Stimulated activated CD4-positive, alpha-beta T cell treated with anti-CD3 and anti-CD28 coated beads, Interleukin-15, amount 100 ng/mL, for 24 hours (primary cell): ENCODE measurements at places on chromosomes 7 and 10.

DNA sequence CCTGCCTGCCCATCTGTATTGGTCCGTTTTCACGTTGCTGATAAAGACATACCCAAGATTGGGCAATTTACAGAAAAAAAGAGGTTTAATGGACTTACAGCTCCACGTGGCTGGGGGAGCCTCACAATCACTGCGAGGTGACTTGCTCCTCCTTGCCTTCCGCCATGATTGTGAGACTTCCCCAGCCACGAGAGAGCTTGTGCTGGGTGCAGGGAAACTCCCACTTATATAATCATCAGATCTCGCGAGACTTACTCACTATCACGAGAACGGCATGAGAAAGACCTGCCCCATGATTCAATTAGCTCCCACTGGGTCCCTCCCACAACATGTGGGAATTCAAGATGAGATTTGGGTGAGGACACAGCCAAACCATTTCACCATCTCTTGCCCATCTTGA, 111.8 kb downstream of the MYL10 start:
- no peak for DNase-seq

DNA sequence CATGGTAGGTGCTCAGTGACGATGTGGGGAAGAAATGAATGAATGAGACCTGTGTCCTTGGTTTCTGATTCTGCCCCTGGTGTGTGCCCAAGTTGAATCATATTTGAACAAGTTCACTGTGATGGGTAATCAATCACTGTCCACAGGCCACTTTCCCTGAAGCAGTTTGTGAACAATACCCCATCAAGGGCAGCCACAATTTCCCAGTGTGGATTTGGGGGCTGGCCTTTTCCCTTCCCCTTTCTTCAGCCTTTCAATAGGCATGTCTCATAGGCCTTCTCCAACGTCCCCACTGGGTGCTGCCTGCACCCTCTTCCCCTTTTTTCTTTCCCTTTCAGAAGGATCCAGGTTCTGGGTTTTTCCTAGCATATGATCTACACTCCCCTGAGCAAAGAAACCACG, 64.7 kb downstream of the CREB5 start:
- no peak for DNase-seq

DNA sequence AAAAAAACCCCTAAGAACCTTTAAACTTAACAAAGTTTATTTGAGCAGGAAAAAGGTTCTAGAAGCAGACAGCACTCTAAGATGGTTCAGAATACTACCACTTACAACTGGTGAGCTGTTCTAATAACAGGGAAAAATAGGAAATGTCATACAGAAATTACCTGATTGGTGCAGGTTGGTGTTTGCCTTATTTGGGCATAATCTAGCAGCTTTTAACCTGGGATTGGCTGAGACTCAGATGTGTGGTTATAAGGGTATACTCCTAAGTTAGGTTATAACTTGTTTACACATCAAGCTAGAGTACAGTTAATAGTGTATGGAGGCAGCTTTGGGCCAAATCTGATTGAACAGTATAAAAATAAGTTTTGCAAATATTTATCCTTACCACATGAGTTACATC, 59.8 kb downstream of the MAPK8 start:
- DNase-seq, result no peak

GRCh38 chr10:97770255-97770654, 1.5 kb downstream of the SFRP5 start:
- no peak for DNase-seq

- DNase-seq, result no peak
These were observed 7.1 kb downstream of the FKBP14 start for GRCh38 chr7:30019387-30019786.

- peak; percentile 59 for DNase-seq
These were observed 73.6 kb downstream of the AHCYL2 start for GRCh38 chr7:129298268-129298893.

GRCh38 chr10:59967079-59967478, 60.7 kb upstream of the CCDC6 start:
- no peak for DNase-seq

GRCh38 chr7:142968229-142968628, 6.1 kb upstream of the KEL start:
- no peak for DNase-seq

DNA sequence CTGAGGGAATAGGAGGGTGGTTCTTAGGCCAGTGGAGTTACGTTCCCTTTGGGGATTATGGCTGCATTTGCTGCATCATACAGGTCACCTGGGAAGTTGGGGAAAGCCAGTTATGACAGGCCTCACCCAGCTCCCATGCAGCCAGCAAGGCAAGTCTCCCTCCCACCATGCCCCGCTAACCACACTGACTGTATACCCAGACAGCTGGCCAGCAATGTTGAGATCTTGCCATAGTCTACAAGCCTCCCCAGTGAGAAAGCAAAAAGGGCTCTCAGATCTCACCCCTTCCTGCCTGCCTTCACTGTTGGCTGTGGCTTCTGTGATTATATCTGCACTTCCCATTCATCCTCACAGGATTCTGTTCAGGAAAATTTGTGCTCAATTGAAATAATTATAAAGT, 133.3 kb upstream of the HGF start:
- no peak for DNase-seq

DNA sequence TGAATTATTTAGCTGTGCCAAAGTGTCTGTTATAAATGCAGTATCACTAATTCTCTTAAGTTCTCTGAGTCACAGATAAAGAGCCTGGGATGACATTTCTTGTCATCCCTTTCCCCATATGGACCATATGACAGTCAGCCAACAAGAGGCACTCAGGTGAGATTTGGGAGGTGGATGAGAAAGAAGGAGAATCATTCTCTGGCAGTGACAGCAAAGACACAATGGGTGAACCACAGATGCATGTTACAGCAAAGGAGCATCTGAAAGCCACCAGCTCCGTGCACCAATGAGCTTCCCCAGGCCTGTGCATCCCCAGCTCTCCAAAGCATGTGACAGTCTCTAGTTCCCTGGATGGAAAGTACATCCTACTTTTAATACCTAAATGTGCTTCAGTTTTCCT, 10.8 kb downstream of the GIMAP6 start:
- no peak for DNase-seq

- DNase-seq, result no peak
These were observed 148.2 kb downstream of the KCND2 start for GRCh38 chr7:120421151-120421651.

DNA sequence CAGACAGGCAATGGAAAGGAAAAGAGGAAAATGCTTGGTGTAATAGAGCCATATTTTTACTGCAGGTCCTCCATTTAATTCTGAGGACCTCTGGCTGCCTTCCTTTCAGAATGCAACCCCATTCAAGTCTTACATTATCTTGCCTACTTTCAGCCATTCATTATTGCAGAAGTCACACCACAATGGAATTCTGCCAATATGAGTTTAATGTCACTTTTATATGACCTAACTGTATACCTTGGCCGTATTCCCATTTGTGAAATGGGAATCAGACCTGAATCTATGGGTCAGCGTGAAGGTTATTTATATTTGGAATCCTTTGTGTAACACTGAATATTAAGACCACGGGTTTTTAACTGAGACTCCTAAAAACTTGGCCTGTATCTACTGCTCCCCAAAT, 241.7 kb upstream of the AOAH start:
- DNase-seq, result no peak

- no peak for DNase-seq
These were observed 60.9 kb downstream of the MAD1L1 start for GRCh38 chr7:2171855-2172254.

DNA sequence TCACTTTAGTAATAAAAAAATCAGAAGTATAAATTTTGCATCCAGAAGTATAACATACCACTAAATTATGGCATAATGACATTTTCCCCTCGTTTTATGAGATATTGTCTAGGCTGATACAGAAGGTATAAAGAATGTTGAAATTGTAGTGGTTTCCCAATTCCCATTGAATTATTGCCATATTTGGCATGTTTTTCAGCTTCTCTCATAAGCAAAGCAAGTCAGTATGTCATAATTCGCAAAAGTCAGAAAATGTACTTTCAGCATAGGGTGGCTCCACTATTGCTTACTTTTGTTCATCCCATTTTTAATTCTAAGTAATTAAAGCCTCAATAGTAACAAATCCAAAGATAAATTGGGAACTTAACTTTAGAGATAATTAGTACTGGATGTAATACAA, 19.7 kb upstream of the PTPRZ1 start:
- no peak for DNase-seq

DNA sequence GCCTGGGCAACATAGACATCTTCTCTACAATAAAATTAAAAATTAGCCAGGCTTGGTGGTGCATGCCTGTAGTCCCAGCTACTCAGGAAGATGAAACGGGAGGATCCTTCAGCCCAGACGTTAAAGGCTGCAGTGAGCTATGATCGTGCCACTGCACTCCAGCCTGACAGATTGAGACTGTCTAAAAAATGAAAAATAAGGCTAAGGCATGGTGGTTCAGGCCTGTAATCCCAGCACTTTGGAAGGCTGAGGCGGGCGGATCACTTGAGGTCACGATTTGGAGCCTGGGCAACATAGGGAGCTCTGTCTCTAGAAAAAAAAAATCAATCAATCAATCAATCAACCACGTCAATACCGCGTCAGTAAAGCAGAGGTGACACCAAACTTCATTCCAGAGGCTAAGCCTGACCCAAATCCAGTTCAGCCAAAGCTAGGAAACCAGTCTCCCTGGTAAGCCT, 31.1 kb downstream of the MRPS24 start:
- no peak for DNase-seq

- no peak for DNase-seq
These were observed 5.3 kb downstream of the FBH1 start for GRCh38 chr10:5895365-5895764.

DNA sequence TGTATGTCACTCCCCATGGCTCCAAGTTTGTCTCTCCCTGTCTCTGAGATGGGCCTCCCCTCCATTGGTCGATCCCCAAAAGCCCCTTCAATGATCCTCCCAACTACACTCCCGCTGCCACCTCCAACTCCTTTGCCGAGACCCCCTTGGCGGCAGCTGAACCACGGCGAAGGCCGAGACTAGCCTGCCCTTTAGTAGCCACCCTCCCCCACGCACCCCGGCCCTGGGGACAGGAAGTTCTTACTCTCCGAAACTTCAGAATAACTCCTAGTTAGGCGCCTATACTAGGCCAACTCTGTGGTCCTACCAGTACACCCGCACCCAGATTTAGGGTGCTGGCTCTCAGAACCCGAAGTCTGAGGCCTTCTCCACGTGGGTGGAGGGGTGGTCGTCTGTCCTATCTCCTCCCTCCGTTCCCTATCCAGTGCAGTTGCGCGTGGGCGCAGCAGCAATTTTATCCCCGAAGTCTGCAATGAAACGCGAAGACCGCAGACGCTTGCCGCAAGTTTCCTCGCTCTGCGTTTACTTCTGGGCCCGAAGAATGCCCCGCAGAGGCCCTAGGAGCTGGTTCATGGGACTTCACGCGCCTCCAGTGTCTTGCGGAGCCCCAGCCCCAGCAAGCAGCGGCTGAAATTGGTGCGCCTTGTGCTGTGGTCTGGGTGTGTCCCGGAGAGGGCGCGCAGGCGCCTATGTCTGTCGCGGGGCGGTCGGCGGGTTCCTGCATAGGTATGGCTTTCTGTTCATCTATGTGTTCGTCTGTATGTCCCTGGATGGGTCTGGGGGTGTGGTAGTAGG, 82.6 kb upstream of the SLF2 start:
- DNase-seq, result peak; percentile 28

DNA sequence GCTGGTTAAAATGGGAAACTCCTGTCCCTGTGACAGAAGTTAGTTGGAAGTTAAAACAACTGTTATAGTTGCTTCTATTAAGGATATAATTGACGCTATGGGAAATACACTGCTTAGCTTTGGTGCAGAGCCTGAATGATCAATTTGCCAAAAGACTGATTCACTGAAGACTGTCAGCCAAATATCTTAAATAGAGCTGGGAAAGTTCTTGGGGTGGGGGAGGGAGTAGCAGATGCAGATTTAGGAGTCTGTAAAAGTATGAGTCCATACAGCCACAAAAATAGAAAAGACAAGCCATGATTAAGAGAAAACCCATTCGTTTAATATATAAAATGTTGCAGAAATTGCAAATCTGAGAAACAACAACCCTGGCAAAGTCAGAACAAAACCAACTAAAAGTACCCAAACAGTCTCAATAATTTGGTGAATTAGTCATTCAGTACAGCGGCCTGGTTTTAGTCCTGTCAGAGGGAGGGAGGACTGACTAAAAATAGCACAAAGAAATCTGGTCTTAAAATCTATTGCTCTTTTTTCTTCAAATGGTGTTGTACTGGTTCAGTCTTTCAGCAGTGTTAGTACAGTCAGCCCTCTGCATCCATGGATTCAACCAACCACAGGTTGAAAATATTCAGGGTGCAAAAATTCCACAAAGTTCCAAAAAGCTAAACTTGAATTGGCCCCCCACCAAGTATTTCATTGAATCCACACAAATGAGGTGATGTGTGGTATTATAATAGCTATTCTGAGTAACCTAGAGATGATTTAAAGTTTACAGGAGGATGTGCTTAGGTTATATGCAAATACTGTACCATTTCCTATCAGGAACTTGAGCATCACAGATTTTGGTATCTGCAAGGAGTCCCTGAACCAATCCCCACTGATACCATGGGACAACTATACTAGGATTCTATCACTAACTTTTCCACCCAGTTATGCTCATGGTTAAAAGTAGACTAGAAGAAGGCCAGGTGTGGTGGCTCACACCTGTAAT, 30.0 kb downstream of the STK17A start:
- DNase-seq, result peak; percentile 30

GRCh38 chr10:132607491-132607890, 69.9 kb downstream of the INPP5A start:
- DNase-seq, result no peak

DNA sequence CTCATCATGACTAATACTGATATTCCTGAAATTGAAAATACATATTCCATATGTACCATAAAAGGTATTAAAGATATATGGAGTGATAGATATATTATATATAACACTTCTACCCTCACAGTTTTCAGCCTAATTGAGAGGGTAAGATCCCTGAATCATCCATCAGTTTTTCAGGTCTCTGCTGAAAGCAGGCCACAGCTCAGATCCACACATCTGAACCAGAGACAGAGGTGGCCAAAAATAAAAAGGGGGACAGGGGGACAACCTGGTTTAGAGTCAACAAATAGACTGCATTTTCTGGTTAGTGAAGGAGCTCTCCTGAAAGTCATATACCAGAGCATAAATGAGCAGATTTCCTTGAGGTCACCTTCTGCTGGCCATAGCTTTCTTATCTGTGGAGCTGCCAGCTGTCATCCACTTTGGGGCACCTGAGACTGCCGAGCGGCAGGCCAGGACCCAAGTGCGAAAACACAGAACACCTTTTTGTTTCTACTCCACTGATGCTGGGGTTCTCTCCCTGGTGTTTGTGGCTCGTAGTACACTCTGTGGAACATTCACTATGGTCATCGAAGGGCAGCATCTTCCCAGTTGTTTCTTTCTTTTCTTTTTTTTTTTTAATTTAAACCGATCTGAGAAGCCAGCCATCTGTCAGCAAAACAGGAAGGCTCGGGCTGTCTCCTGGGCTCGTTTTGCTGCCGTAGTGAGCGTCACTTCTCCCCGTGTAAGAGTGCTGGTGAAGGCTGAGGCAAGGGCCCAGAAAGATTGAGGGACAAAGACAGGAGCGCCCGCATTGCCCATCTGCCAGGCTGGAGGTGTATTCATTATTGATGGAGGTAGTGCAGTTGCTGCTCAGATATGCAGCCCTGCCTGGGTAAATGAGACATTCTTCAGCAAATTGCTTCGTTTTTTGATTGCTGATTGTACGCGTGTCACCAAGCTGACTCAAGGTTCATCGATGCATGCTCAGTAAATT, 13.5 kb downstream of the IKZF1 start:
- no peak for DNase-seq
